Right lobe of liver (tissue), 6 donors: ENCODE measurements at places on chromosomes 3 and 15. TPM values are rescaled to one million over a fixed set of nuclear protein-coding genes. Genes with fewer than 3 reads are reported as not detected.

GRCh38 chr3:104779324-104779723 lies 587.4 kb upstream of the ALCAM start:
- no peak for DNase-seq
- no peaks in the 10 kb centered on the region for H3K4me1 ChIP-seq
- H3K36me3 ChIP-seq = no peaks in the 10 kb centered on the region
- no peaks in the 10 kb centered on the region for H3K27me3 ChIP-seq
- no peak overlapping the region for H3K27ac ChIP-seq

The ACKR2 gene
- 17.0 TPM for total RNA-seq

DNA sequence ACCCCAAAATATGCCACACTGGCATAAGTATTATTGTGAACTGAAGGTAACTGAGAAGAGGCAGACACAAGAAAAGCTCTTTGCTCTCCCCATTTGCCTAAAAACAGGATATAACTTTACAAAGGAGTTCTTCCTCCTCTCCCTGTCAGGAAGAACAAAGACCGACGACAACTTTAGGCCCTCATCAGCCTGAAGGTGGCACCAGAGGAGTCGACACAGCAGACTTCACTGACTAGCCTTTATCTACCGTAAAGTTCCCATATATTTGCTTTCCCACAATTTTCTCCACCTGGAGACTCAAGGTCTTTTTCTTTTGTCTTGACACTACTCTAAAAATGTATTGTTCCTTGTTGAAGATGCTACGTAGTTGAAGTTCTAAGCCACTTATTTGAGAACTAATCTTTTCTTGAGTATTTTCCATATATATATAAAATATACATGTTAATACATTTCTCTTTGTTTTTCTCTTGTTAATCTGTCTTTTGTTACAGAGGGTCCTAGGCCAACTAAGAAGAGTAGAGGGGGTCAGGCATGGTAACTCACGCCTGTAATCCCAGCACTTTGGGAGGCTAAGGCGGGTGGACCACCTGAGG lies 16.2 kb upstream of the XIRP1 start:
- no peak overlapping the region for H3K27ac ChIP-seq
- H3K27me3 ChIP-seq = no peaks in the 10 kb centered on the region
- no peak for DNase-seq
- no peak overlapping the region for H3K4me3 ChIP-seq

- no peak for DNase-seq
- H3K27ac ChIP-seq = no peak overlapping the region
- H3K27me3 ChIP-seq = no peaks in the 10 kb centered on the region
Observed at GRCh38 chr3:176767385-176767784, 429.9 kb downstream of the TBL1XR1 start.

The THAP10 gene
- total RNA-seq = 2.3 TPM

The ZNF80 gene
- total RNA-seq = not detected

DNA sequence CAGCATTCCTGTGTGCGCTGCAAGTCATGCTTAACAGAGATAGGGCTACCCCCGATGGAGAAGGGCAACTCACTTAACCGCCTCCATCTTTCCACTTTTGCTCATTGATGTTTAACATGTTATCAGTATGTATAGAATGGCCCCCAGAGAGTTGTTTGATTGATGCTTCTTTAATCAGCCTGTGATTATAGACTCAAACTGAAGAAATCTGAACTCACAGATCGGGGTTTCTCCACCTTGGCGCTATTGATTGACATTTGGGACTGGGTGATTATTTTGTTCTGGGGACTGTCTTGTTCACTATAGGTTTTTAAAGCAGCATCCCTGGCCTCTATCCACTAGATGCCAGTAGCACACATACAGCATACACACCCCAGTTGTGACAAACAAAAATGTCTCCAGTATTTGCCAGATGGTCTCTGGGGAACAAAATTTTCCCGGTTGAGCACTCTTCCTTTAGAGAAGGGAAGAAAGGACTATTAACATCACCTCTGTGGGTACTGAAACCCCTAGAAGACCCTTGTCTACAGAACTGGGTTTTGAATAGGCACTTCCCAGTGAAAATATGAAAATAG lies 54.4 kb downstream of the LARS2 start:
- DNase-seq = no peak
- H3K27me3 ChIP-seq = no peaks in the 10 kb centered on the region
- no peaks in the 10 kb centered on the region for H3K36me3 ChIP-seq
- no peak overlapping the region for H3K27ac ChIP-seq
- no peaks in the 10 kb centered on the region for H3K4me1 ChIP-seq

GRCh38 chr3:169062501-169062900 lies 601.0 kb downstream of the MECOM start:
- no peaks in the 10 kb centered on the region for H3K4me1 ChIP-seq
- no peak overlapping the region for H3K4me3 ChIP-seq
- no peak for DNase-seq
- H3K27ac ChIP-seq = no peak overlapping the region

DNA sequence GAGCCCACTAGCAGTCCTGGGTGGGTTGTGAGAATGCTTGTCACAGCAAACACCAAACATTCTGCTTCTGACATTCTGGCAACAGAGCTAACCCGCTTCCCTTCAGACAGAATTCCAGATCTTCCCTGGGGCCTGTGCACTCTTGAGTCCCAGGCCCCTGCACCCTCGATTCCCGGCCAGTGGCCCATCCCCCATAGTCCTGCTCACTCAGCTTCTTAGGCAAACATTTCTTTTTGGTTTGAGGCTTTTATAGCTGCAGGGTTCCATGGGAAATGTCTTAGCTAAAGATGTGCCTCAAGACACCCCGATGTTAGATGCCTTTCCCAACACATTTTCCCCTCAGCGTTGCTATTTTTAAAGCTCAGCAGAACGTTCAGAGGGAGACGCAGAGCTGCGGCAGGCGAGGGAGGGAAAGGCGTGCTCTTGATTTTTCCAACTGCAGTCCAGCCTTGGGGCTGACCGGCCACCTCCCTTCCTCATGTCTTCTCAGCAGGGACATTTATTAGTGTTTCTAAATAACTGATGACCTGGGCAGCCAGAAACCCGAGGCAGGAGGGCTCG lies 35.2 kb downstream of the ABTB1 start:
- no peaks in the 10 kb centered on the region for H3K27me3 ChIP-seq
- peaks cover 4% of the 10 kb centered on the region for H3K36me3 ChIP-seq
- H3K4me3 ChIP-seq = no peak overlapping the region
- no peak overlapping the region for H3K27ac ChIP-seq

DNA sequence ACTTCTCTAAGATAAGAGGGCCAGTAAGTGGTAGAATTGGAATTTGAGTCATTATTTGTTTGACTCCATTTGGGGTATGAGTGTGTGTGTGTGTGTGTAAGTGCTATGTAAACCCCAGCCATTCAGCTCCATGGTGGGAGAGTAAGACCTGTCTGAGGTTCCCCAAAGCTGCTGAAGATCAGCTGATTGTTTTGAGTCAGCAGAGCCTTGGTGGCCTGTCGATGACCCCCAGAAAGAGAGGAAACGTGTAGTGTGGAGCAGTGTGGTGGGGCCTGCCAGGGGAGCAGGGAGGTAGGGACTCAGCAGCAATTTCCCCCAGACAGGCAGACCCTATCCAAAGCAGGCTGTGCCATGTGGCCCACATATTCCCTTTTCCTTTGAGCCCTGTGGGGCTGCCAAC lies 5.3 kb downstream of the DVL3 start:
- H3K27me3 ChIP-seq = no peaks in the 10 kb centered on the region
- DNase-seq = no peak
- H3K4me3 ChIP-seq = no peak overlapping the region
- peaks cover 22% of the 10 kb centered on the region for H3K4me1 ChIP-seq
- H3K36me3 ChIP-seq = peaks cover under 1% of the 10 kb centered on the region

DNA sequence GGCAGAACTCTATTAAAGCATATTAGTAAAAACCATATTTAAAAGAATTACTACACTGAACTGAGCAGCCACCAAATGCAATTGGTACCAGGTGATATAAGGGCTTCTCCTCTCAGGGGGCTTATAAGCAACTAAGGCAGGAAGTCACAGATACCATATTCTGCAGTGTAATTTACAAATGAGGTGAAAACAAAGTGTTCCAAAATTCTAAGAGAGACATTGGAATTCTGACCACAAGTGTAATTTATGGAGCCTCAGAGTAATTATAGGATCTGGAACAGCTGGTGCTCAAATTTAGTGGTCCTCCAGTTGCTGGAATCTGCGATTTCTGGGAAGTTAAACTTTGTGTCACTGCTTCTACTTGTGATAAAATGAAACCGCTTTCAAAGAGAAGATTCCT lies 3.1 kb upstream of the NR1I2 start:
- DNase-seq = no peak
- no peak overlapping the region for H3K4me3 ChIP-seq
- H3K4me1 ChIP-seq = peaks cover 3% of the 10 kb centered on the region
- H3K27me3 ChIP-seq = no peaks in the 10 kb centered on the region
- no peak overlapping the region for H3K27ac ChIP-seq

The TMEM212 gene
- not detected for total RNA-seq

DNA sequence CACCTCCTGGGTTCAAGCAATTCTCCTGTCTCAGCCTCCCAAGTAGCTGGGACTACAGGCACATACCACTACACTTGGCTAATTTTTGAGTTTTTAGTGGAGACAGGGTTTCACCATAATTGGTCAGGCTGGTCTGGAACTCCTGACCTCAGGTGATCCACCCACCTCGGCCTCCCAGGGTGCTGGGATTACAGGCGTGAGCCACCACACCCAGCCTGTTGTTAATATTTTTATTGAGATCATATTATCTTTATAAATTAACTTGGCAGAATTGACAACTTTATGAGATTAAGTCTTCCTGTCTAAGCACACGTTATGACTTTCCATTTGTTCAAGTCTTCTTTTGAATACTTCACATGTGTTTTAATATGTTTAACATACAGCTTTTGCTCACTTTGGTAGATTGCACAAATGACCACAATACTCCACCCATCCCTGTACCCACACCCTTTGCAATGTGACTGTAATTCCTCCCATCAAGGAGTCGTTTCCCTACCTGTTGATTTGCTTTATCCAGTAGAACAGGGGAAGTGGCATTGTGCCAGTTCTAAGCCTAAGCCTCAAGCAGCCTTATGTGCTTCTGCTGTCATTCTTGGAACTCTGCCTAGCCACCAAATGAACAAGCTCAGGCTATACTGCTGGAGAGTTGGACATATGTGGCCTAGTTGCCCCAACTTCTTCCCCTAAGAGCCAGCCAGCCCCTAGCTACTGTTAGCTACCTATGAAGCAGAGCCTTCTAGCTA lies 8.2 kb downstream of the XYLB start:
- H3K4me3 ChIP-seq = no peak overlapping the region
- no peak overlapping the region for H3K27ac ChIP-seq
- peaks cover 10% of the 10 kb centered on the region for H3K4me1 ChIP-seq
- no peaks in the 10 kb centered on the region for H3K27me3 ChIP-seq

GRCh38 chr3:168040607-168041208 lies 55.0 kb downstream of the GOLIM4 start:
- no peak for DNase-seq
- peaks cover 2% of the 10 kb centered on the region for H3K36me3 ChIP-seq
- no peak overlapping the region for H3K4me3 ChIP-seq
- H3K27me3 ChIP-seq = no peaks in the 10 kb centered on the region
- H3K27ac ChIP-seq = no peak overlapping the region
- no peaks in the 10 kb centered on the region for H3K4me1 ChIP-seq

The EDEM1 gene
- 77.7 TPM for total RNA-seq

The SUSD5 gene
- not detected for total RNA-seq

DNA sequence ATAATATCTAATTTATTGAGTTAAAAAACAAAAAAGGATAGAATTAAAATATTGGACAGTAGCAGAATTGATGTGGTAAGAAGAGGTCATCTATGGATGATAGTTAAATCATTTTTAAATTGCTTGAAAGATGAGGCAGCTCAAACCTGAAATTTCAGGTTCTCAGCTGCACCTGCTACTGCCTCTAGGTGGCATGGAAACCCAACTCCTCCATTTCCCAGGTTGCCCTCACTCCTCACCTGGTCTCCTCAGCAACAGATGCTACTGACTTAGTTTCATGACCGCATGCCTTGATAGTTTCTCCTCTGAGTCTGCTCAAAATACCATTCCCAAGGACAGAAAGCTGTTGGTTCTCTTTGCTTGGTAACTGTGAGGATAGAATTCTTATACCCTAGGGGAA lies 148.1 kb downstream of the ABHD5 start:
- no peaks in the 10 kb centered on the region for H3K36me3 ChIP-seq
- no peaks in the 10 kb centered on the region for H3K27me3 ChIP-seq
- H3K4me1 ChIP-seq = no peaks in the 10 kb centered on the region
- H3K4me3 ChIP-seq = no peak overlapping the region

DNA sequence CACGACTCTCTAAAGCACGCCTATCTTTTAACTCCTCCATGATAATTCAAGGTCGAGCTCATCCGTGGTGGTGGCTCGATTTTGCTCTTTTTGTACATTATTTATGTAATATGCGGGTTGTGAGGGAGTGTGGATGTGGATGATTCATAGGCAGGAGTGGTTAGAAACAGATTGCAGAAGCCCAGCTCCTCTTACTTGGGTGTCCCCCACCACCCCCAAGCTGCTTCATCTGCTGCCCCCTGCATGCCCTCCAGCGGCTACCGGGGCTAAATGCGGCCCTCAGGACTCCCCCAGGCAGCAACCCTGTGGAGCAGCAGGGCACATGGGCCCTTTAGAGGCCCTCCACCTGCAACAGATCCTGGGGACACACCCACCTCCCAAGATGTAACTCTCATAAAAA lies 111.5 kb upstream of the SELENOK start:
- H3K27me3 ChIP-seq = no peaks in the 10 kb centered on the region
- no peaks in the 10 kb centered on the region for H3K4me1 ChIP-seq
- no peak for DNase-seq

GRCh38 chr3:135905058-135905724 lies 60.3 kb upstream of the PPP2R3A start:
- H3K4me3 ChIP-seq = no peak overlapping the region
- no peak for DNase-seq
- no peaks in the 10 kb centered on the region for H3K27me3 ChIP-seq
- H3K36me3 ChIP-seq = no peaks in the 10 kb centered on the region

The EPB42 gene
- total RNA-seq = 0.20 TPM

DNA sequence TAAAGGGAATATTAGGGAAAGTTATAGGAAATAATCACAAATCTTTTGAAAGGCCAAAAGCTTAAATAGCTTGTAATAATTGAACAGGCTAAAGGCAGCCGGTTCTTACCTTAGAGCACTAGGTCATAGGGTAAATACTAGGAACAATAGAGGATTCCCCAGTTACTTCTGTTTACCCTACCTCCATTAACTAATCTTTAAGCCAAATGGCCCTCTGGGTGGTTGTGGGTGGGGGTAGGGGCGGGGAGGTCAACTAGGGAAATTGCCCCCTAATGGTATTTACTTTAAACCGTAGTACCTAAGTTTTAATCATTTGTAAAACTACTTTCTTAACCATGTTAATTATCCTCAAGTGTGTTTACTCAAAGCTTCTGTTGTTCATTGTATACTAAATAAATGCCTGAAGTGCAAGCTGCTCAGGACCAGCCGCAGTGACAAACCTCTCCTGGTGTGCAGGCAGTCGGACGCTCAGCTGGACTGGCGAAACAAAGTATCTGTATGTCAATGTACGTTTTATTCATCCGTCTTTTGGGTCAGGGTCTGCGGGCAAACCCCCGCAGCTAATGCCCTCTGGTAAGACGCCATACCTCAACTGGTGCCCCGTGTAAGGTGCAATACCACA lies 18.9 kb downstream of the MAGEL2 start:
- H3K4me3 ChIP-seq = no peak overlapping the region
- no peaks in the 10 kb centered on the region for H3K27me3 ChIP-seq
- H3K4me1 ChIP-seq = no peaks in the 10 kb centered on the region
- H3K36me3 ChIP-seq = no peaks in the 10 kb centered on the region
